ENCODE measurements at places on chromosomes 11 and 22.

- no peak for DNase-seq
These were observed 28.7 kb downstream of the CYTH4 start for GRCh38 chr22:37310815-37311595.

DNA sequence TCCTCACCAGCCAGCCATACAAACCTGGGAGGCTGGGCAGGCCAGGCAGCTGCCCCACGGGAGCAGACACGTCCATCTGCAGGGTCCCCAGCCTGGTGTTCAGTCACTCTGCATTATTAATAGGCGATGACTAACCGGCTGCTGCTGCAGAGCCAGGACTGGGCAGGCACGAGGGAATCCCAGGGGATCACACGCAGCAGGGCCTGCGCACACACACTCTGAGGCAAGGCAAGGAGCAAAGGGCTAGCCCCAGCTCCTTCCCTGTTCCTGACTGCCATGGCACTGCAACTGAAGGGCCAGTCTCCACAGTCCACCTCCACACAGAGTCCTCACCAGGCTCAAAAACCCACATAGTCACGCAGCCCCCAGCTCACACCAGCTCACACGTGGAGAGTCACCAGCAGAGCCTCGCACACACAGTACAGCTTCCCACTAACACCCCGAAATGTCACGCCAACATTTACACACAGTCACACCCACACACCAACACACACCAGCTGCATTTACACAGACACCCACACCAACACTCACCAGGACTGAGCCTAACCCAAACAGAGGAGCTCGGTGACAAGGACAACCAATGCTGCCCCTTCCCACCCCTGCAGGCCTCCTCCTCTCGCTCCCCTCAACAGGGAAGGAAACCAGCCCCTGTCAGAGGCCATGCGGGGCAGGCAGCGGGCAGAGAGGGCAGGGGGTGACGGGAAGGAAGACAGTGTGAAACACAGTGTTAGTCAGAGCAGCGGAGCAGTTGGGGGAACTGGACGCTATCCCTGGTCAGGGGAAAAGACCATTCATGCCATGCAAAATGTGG, 47.3 kb downstream of the NRXN2 start:
- DNase-seq = no peak

DNA sequence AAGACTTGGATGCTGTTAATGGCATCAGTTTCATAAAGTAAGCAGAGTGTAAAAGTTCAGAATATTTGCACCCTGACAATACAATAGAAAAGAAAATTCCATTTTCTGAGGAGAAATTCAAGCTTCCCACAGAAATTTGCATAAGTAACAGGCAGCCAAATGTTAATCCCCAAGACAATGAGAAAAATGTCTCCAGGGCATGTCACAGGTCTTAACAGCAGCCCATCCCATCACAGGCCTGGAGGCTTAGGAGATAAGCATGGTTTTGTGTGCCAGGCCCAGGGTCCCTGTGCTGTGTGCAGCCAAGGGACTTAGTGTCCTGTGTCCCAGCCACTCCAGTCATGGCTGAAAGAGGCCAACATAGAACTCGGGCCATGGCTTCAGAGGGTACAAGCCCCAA, 347.6 kb downstream of the LUZP2 start:
- DNase-seq = no peak

DNA sequence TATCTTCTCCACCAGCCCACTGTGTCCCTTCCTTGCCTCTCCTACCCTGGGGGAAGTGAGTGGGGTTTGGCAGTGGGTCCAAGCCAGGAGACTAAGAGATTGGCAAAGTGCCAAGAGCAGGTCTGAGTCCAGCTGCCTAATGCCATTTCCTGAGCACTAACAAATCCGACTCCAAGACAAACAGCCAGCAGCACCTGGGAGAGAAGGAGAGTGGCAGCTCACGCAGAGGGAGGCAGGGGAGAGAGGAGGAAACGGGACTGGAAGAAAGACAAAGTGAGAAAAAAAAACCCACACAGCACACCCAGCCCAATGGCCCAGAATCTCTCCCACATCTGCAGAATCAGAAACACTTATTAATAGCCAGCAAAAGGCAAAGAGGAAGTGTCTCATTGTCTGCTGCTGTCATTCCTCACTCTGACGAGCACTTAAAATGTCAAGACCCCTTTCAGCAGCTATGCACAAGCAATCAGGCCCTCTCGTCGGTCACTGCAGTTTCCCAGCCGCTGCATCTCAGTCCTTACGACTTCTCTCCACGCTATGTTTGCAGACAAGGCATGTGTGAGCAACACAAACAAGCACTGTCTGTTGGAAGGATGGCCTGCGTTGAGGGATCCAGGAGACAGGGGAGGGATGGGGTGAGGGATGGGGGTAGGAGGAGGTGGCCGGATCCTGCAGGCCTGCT, 558.4 kb upstream of the CADM1 start:
- DNase-seq = peak; percentile 55

DNA sequence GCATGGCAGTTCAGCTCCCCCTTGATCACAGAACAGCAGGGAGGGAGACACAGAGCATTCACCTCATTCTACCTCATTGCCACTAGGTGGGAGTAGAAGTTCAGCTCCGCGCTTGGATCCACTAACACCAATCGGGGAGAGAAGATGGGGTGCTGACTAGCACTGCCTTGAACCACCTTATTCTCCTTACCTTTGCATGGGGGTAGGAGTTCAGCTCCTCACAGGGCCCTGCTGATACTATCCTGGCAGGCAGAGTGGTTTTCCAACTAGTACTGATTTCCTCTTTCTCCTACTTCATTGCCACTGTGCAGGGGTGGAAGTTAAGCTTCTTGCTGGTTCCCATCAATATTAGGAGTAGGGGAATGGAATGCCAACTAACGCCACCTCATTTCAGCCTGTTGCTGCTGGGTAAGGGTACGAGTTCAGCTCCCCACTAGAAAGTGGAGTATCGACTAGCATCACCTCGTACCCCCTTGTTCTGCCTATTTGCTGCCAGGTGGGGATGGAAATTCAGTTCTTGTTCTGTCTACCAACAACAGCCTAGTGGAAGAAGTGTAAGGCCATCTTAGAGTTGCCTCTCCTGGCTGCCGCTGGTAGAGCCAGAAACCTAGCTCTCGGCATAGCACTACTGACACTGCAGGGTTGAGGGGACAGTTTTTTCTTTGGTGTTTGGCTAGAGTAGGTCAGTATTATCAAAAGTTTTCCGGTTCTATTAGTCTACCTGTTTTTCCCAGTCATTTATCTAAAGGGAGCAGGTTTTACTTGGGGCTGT, 550.9 kb upstream of the CCDC90B start:
- peak; percentile 85 for DNase-seq

DNA sequence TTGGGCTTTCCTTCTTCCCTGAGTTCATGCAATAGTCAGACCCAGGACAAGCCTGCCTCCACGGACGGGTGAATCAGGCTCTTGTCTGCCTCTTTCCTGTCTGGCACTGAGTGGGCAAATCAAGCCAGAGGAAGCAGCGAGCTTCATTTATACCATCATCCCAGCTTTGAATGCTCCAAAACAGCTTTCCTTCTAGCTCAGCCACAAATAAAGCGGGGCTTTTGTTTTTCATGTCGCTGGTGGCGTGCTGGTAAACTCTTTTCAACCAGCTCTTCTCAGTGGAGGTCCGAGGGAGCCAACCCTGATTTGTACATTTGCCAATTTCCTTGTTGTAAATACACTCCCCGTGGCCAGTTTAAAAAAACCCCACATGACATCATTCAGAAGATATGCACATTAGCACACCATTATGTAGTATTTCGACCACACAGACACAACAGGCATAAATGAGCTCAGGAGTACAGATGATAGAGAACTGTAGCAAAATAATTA, 8.6 kb downstream of the C11orf91 start:
- peak; percentile 74 for DNase-seq

- DNase-seq = no peak
These were observed 9.0 kb downstream of the JAML start for GRCh38 chr11:118215765-118216164.

DNA sequence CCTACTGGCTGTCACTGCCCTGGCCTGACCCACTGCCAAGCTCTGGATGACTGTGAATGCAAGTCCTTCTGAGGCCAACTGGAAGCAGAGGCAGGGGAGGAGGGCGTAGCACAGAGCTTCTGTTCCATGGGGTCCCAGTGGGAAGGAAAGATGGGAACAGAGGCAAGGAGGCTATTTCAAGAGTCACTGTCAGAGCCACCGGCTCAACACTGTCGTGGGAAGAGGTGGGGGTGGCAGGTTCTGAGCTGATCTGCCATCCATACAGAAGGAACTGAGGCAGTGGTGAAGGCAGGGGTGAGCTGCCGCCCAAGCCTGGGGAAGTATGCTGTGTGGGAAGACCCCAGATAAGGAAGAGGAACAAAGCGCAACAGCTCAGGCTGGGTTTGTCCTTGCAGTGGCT, 54.7 kb downstream of the SGSM3 start:
- no peak for DNase-seq

DNA sequence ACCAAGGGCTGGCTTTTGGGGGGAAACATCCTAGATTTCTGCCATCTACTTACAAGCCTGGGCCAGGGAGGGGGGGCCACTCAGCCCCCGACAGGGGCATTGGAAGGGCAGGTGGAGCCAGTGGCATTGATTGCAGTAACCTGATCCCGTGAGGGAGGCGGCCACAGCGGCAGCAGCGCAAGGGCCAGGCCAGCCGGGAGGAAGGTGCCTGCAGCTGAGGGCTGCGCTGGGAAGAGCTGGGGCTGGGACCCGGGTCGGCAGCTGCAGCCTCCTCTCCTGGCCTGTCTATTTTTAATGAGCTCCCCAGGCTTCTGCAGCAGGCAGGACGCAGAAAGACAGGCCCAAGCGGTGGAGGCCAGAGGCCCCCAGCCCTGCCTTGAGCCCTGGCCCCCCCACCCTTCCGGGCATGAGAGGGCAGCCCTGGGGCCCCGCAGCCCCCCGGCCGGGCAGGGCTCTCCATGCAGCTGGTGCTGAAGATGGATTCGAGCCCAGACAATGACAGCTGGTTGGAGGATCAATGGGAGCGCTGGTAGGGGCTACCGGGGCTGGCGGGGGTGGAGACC, 10.6 kb downstream of the FREY1 start:
- peak; percentile 88 for DNase-seq

GRCh38 chr11:62505440-62506091, 41.0 kb downstream of the AHNAK start:
- DNase-seq = no peak

DNA sequence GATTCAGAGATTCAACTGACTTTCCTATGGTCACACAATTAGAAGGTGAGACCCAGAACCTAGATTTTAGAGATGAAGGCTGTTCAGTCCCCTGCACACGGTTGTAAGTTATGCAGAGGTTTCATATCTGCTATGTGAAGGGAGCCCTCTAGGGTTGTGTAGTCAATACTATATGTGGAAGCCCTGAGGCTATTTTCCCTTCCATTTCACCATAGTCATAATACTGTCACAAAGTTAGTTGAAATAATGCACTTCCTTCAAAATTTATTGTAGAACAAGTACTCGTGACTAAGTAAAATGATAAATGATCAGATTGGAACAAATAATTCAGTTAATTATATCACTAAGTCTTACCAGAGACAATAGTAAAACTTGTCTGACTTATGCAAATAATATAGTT, 48.8 kb downstream of the ENDOD1 start:
- peak; percentile 72 for DNase-seq

GRCh38 chr11:12200279-12200990, 90.0 kb downstream of the MICAL2 start:
- DNase-seq = peak; percentile 63

- DNase-seq = peak; percentile 37
These were observed 94.3 kb downstream of the ETS1 start for GRCh38 chr11:128492903-128493569.

DNA sequence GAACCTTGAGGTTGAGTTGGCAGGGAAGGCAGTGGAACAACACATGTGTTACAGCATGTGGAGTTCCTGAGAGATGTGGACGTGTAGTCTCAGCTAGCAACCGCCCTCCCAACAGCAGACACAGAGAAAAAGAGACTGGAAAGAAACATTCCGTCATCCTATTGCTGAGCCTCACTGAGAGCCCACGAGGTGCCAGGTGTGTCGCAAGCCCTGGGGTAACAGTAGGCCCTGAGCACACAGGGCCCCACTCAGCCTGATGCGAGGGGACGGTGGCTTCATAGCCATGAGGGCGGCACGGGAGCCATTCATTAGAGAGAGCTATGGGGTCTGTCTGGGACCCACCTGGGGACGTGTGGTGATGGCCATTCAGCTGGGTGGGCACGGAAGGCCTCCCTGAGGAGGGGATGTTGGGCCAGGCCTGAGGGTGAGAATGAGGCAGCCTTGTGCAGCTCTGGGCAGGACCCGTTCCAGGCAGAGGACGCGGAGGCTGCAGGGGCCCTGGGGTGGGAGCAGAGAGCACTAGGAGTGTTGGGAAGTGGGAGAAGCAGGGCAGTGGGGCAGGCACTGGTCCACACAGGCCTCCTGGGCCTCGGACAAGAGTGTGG, 26.2 kb downstream of the MPPED1 start:
- no peak for DNase-seq

DNA sequence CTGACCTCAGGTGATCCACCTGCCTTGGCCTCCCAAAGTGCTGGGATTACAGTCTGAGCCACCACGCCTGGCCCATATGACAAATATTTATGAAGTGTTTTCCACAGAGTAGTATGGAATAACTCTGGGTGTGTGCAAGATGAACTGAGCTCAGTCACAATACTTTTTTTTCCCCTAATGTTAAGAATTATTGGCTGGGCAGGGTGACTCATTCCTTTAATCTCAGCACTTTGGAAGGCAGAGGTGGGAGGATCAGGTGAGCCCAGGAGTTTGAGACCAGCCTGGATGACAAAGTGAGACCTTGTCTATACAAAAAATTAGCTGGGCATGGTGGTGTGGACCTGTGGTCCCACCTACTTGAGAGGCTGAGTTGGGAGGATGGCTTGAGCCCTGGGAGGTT, 6.4 kb downstream of the PTPRJ start:
- no peak for DNase-seq

GRCh38 chr11:1887451-1888346, 4.0 kb downstream of the PRR33 start:
- DNase-seq = no peak

All from NCI-H1417 (cell line).